Head of caudate nucleus (tissue), 42 donors: ENCODE measurements at places on chromosomes 7 and 10.

GRCh38 chr7:82419200-82419599 is 24.4 kb downstream of the CACNA2D1 start:
- DNase-seq = no peak

DNA sequence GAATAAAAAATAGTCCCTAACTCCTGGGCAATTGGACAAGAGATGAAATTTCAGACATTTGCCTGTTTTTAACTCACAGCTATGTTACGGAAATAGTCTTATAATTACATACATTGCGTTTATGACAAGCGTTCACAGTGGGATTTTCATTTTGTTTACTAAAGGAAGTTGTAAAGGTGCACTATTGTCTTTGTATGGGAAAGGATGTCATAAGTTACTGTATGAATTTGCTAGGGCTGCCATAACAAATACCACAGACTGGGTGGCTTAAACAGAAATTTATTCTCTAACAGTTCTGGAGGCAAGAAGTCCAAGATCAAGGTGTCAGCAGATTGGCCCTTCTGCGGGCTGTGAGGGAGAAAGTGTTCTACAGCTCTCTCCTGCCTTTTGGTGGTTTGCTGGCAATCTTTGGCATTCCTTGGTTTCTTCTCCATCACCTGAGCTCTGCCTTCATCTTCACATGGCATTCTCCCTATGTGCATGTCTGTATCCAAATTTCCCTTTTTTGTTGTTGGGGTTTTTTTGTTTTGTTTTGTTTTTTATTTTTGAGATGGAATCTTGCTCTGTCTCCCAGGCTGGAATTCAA is 5.6 kb downstream of the NFE2L3 start:
- DNase-seq = no peak

- no peak for DNase-seq
These were observed 64.8 kb downstream of the AVL9 start for GRCh38 chr7:32560075-32560474.

GRCh38 chr10:65470986-65471385 is 1454.8 kb upstream of the LRRTM3 start:
- DNase-seq = no peak

GRCh38 chr10:19367176-19367575 is 318.6 kb downstream of the MALRD1 start:
- no peak for DNase-seq

DNA sequence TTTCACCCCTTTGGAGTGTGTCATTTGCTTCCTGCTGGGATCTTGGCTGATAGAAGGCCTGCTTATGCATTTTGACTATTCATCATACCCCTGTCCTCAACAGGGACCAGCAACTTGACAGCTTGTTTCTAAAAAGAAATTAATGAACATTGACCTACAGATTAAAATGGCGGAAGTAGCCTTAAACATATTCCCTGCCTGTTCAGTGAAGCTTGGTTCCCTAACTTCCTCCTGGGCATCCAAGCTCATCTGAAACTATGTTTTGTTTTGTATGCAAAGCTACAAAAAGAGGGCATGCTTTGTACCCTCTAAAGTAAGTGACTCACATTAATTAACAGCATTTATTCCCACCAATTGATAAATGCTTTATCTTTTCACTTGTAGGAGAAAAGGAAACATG is 26.8 kb upstream of the CDK14 start:
- no peak for DNase-seq

DNA sequence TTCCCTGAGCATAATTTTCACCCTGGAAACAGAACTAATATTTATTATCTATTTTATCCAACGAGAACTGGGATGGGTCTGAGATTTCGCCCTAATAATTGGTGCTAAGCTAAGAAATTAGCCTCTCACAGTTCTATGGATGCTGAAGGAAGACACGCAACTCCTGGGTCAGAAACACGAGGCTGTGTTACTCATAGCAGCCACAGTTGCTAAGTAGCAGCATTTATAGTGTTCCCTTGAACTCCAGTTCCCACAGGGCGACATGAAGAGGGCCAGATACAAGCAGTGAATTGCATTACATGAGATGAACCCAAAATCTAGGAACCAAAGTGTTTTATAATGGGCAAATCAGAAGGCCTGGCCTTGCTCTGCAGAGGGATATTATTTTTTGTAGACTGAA is 109.8 kb upstream of the AGR3 start:
- DNase-seq = no peak

DNA sequence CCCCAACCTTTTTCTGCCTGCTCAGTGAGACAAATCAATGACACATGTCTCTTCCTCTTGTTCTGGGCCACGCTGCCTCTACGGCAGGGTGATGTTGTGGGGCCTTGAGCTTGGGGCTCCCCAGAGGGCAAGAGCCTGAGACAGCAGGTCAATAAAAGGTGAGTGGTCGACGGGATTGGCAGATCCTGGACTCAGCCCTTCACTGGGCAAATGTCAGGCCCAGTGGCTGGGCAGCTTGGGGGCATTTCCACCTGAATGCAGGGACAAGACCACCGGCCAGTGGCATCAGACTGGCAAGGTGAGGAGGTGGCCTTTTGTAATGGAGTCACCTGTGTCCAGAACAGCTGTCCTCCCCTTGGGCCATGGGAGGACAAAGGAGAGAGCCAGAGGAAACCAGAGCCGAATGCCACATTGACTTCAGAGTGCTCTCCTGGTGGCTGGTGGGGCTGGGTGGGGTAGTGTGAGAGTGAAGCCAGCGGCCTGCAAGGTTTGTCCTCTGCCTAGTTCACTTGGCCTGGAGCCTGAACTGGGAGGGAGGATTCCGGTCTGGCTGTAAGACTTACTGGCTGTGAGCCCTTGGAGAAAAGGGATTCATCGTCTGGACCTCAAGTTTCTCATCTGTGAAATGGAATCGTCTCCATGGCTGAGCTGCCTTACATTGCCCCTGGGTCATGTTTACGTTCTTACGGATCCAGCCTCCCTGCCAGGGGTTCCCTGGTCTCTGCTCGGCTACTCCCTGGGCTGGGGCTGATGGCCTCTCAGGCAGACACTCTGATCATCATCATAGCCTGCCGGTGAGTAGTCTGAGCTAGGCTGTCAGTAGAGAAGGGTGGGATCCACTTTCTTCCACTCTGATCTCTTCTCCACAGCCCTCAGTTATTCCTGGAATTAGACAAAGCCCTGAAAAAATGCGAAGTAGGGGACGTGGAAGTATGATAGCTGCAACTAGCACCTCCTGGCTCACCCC is 25.4 kb upstream of the CRHR2 start:
- no peak for DNase-seq

DNA sequence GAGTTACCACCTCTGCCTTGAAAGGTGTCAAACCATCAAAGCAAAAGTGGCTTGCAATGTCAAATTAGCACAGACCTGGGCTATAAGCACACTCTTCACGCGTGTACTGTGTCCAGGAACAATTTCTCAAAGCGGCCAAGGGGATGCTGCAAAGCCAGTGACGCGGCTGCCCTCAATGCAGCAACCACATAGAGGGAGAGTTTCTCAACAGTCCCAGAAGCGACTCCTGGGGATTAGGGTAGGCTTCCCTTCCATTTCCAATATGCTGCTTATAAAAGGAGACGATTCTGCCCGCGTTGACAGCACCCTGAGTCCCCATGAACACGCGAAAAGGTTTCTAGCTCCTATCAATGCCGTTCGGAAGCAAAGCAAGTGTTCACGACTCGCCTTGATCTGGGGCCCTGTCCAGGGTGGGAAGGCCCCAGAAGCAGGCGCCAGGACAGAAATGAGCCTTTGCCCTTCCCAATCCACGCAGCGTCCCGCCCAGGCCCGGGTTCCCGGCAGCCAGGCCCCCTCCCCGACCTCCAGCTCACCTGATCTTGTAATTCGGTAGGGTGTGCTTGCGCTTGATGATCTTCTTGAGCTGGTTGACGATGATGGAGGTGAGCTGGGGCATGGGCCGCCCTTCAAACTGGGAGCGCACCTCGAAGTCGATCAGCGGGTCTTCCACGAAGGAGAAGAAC is 1.3 kb downstream of the PDZD8 start:
- DNase-seq = peak; percentile 12

- DNase-seq = no peak
These were observed 202.2 kb downstream of the TMEM178B start for GRCh38 chr7:141276031-141276430.

GRCh38 chr7:21544303-21544656 is 1.4 kb downstream of the DNAH11 start:
- DNase-seq = no peak

- no peak for DNase-seq
These were observed 110.0 kb downstream of the SPAG6 start for GRCh38 chr10:22455068-22455857.

DNA sequence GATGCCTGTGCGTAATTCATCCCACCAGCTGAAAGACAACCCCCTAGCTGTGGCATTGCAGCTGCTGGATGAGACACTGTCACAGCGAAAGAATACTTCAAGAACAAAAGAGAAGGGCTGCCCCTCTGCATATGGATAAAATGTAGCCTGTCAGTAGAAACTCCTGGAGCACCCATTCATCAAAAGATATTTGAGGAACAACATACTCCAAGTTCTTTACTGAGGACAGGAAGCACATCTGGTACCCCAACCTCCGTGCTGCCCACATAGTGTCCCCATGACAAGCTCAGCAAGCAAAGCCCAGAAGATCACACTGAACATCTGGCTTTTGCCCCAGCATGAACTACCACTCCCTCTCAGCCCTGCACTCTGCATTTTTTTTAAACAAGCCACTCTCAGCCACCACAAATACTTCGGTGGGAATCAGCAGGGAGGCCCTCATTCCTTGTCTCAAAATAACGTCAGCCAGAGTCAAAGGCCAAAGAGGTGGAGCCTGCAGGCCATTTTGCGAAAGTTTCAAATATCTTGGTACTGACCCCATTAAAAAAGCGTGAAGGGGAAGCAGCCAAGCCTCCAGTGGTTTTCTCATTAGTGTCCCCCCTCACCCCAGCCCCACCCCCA is 1.7 kb downstream of the CREB3L2 start:
- DNase-seq = no peak

- no peak for DNase-seq
These were observed 111.0 kb upstream of the KMT2E start for GRCh38 chr7:104903044-104903443.
